ENCODE measurements at places on chromosomes 11 and 22. TPM values are rescaled to one million over a fixed set of nuclear protein-coding genes. Genes with fewer than 3 reads are reported as not detected.
A peak's percentile ranks its signal among the peaks of the same experiment; 100 is the strongest.

DNA sequence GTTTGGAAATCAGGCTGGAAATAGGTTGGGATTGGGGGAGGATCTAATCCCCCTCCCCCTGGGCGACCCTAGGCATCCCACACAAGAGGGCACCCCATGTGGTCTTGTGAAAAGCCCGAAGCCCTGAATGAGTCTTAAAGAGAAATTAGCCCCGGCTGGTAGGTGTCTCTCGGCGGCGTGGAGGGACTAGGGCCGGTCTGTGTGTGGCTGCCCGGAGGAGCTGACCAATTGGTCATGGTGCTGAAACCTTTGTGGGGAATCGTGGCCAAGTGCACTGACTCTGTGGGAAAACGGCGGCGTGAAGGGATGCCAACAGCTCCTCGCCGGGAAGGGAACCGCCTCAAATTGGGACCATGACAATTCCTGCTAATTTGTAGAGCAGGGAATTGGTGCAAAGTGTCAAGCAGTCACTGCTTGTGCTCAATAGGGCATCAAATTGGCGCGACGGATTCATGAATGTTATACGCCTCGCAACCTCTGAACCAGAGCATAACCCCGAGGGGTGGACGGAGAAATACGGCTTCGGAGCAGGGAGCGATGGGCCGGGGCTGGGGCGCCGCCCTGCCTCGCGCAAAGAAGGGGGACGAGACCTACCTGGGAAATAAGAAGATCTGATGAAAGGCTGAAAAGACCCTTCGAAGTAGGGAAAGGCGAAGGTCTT lies 1.5 kb downstream of the DBX1 start:
- no peak overlapping the region for H3K4me3 ChIP-seq
- H3K36me3 ChIP-seq = no peaks in the 10 kb centered on the region
- no peak overlapping the region for H3K27ac ChIP-seq
- peaks cover 95% of the 10 kb centered on the region for H3K27me3 ChIP-seq
- peak; percentile 45 for DNase-seq

DNA sequence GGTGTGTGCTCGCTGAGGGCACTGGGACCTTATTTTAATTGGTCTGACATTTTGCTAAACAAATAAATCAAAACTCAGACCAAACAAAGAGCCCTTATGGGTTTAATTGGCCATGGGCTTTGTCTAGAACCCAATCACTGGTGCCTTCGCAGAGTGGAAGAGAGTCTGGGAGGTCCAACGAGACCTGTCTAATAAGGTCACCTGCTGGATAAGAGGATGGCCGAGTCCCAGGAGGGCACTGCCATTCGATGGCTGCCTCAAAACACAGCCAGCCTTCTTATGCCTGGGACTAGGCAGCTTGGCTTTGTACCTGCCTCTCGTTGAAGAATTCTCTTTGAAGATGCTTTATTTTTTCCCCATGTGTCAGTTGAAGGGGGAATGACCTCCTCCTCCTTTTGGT lies 171.1 kb downstream of the CEP164 start:
- H3K27ac ChIP-seq = no peak overlapping the region
- H3K27me3 ChIP-seq = no peaks in the 10 kb centered on the region
- no peak overlapping the region for H3K4me3 ChIP-seq
- no peak for DNase-seq
- no peaks in the 10 kb centered on the region for H3K4me1 ChIP-seq

DNA sequence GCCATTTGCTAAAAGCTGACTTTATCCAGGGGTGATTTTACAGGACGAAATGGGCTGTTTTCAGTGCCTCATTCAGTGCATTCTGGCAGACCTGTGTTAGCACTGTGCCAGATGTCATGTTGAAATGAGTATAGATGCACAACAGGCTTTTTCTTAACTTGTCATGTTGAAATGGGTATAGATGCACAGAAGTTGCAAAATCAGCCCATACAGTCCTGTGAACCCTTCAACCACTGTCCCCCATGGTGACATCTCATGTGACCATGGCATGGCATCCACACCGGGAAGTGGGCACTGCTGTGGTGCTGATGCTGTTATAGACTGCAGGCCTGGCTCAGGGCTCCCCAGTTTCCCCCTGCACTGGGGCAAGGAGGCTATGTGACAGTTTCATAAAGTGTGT lies 2.5 kb downstream of the TALDO1 start:
- H3K27me3 ChIP-seq = no peaks in the 10 kb centered on the region
- DNase-seq = no peak
- H3K4me1 ChIP-seq = peaks cover 11% of the 10 kb centered on the region
- no peaks in the 10 kb centered on the region for H3K36me3 ChIP-seq

WT1 gene
- 3.4 TPM for polyA plus RNA-seq

- no peaks in the 10 kb centered on the region for H3K27me3 ChIP-seq
- no peak overlapping the region for H3K27ac ChIP-seq
- no peaks in the 10 kb centered on the region for H3K4me1 ChIP-seq
- no peak for DNase-seq
- no peaks in the 10 kb centered on the region for H3K36me3 ChIP-seq
Measured at GRCh38 chr11:26025676-26026075, 306.3 kb upstream of the ANO3 start.

DNA sequence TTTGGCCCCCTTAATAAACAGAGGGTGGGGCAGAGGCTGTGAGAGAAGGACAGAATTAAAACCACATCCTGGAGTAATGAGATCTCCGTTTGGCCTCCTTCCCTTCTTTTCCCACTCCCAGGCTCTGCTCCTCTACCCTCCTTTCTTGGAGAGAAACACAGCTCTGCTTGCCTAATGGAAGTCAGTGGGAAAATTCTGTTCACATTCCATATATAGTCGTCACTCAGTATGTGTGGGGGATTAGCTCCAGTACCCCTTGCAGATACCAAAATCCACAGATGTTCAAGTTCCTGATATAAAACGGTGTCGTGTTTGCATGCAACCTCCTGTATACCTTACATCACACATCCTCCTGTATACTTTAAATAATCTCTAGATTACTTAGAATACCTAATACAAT lies 37.6 kb upstream of the THY1 start:
- peak; percentile 67 for DNase-seq
- H3K4me1 ChIP-seq = no peaks in the 10 kb centered on the region
- no peak overlapping the region for H3K27ac ChIP-seq
- H3K27me3 ChIP-seq = no peaks in the 10 kb centered on the region
- no peaks in the 10 kb centered on the region for H3K36me3 ChIP-seq
- no peak overlapping the region for H3K4me3 ChIP-seq

MYBPC3 gene
- 0.06 TPM for polyA plus RNA-seq

DNA sequence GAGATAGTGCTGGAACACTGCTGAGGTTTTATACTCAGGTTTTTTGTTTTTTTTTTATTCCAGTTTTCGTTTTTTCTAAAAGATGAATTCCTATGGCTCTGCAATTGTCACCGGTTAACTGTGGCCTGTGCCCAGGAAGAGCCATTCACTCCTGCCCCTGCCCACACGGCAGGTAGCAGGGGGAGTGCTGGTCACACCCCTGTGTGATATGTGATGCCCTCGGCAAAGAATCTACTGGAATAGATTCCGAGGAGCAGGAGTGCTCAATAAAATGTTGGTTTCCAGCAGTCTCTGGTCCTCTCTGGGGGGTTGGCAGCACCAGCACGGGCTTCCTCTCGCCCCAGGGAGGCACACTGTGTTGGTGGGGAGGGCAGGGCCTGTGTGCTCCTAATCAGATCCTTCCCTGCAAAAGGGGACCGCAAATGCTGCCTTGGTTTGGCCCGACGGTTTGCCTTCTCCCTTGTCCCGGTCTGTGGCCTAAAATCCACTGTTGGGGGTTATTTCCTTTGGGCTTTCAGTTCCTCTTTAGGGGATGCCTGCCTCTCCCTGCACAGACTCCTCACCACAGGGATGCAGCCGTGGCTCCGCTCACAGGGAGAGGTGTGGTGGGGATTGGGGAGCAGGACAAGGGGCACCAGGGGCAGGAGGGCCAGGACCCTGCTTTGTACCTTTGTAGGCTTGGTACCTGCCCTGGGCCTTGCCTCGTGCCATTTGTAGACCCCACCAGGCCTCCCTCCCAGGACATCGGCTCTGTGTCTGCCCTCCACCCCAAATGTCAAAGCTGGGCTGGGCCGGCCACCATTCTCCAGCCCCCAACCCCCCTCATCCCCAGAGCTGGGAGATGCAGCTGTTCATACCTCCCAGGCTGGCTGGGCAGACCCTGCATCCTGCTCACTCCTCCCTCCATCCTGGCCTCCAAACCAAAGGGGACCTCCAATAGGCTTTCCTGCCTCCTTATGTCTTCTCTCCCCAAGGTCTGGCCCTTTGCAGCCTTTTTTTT lies 13.5 kb downstream of the MCAT start:
- no peak overlapping the region for H3K4me3 ChIP-seq
- H3K27ac ChIP-seq = no peak overlapping the region
- peaks cover 38% of the 10 kb centered on the region for H3K36me3 ChIP-seq
- no peaks in the 10 kb centered on the region for H3K4me1 ChIP-seq
- DNase-seq = no peak

DNA sequence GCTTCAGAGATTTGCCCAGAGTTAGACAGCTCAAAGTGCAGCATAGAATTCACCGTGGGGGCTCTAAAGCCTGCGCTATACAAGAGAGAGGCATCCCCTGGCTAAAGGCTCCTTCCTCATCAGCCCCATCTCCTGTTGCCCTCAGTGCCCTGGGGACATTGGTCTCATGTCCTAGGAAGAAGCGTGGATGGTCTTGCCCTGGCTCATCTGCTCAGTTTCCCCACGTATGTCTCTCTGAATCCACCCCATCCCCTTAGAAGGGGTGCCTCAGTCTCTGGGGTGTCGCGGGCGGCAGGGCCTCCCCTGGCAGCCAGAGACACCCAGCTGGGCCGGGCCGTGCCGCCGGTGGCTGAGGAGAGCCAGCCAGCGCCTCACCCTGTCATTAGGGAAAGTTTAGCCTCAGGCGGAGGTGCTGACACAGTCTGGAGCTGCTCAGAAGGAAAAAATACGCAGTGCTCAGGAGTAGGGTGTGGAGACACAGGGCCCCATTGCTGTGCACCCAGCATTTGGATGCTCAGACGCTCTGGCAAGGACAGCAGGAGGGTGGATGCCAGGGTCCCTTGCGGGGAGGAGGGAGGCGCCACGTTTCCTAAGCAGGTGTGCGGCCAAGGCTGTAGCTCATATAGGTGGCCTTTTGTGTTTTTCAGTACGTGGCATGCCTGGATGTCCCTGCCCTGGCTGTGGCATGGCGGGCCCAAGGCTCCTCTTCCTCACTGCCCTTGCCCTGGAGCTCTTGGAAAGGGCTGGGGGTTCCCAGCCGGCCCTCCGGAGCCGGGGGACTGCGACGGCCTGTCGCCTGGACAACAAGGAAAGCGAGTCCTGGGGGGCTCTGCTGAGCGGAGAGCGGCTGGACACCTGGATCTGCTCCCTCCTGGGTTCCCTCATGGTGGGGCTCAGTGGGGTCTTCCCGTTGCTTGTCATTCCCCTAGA lies 1.3 kb downstream of the SLC39A13 start:
- no peak for DNase-seq
- H3K4me1 ChIP-seq = peaks cover 14% of the 10 kb centered on the region
- H3K36me3 ChIP-seq = no peaks in the 10 kb centered on the region
- no peaks in the 10 kb centered on the region for H3K27me3 ChIP-seq

GRCh38 chr22:36391638-36392037 lies 3.9 kb upstream of the MYH9 start:
- no peaks in the 10 kb centered on the region for H3K27me3 ChIP-seq
- H3K4me1 ChIP-seq = peaks cover 47% of the 10 kb centered on the region
- no peak for DNase-seq

DNA sequence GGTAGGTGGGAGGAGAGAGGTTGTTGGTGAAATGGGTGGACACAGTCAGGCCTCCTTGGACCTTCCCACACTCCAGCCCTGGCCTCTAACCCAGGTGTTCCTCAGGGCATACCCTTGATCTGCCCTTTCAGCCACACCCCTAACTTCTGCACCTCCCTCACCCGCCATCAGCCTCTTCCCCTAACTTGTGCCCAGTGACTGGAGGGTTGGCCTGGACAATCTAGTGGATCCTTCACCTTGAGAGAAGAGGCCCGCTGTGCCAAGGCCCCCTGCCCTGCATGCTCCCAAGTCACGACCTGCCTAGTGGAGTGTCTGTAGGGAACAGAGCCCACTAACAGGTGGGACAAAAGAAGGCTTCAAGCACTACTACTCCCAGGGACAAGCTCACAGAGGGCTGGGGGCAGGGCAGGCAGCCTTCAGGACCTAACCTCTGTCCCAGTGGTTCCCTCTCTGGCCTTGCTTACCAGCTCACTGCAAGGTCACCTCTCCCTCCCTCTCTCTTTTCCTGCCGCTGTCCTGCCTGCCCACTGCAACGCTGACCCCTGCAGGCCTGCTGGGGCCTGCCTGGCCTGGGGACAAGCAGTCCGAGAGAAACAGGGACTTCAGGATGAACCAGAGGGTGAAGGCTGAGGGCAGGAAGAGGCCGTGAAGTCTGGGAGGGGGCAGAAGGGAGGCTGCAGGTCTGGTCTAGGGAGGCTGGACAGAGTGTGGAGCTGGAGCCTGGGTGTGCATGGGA lies 3.3 kb downstream of the SYT7 start:
- H3K36me3 ChIP-seq = no peaks in the 10 kb centered on the region
- H3K4me1 ChIP-seq = peaks cover 3% of the 10 kb centered on the region
- no peak overlapping the region for H3K27ac ChIP-seq
- no peak overlapping the region for H3K4me3 ChIP-seq
- no peak for DNase-seq

DNA sequence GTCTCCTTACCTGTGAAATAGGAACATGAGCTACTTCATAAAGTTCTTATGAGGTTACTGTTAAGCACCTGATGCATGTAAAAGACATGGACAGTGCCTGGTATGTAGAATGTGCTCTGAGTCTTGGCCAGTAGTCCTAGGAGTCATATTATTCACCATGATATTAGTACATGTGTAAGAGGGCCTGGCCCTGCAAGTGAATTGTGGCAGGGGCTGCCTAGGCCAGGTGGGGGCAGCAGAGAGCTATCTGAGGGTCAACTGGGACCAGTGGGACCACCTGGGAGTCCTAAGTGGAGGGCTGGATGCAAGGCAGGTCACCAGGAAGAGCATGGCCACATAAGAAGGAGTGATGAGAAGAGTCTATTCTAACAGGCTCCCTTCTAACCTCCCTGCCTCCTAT lies 529.5 kb downstream of the SOX6 start:
- H3K27me3 ChIP-seq = no peaks in the 10 kb centered on the region
- H3K4me1 ChIP-seq = peaks cover 3% of the 10 kb centered on the region
- no peak overlapping the region for H3K4me3 ChIP-seq

DNA sequence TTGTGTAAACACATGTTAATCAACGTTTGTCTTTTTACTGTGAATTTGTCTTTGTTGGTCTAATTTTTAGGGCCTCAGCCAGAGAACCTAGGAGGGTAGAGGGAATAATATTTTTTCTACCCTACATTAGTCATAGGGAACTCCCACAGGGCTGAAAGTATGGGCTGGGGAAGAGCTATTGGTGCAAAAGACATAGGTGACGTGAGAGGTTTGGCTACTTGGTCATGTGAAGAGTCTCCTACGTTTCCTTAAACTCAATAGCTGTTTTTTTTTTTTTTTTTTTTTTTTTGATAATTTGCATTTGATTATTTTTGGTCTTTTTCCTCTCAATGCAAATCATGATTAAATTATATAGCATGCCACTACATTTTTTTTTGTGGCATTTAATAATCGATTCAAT lies 15.9 kb upstream of the MMP7 start:
- no peaks in the 10 kb centered on the region for H3K36me3 ChIP-seq
- H3K4me3 ChIP-seq = no peak overlapping the region
- H3K27me3 ChIP-seq = no peaks in the 10 kb centered on the region
- no peaks in the 10 kb centered on the region for H3K4me1 ChIP-seq

GRCh38 chr11:33624083-33624482 lies 76.5 kb downstream of the C11orf91 start:
- DNase-seq = no peak
- no peaks in the 10 kb centered on the region for H3K27me3 ChIP-seq
- no peak overlapping the region for H3K27ac ChIP-seq
- no peak overlapping the region for H3K4me3 ChIP-seq

GLB1L2 gene
- polyA plus RNA-seq = 5.0 TPM

- no peak overlapping the region for H3K4me3 ChIP-seq
- no peaks in the 10 kb centered on the region for H3K4me1 ChIP-seq
- no peak overlapping the region for H3K27ac ChIP-seq
- no peaks in the 10 kb centered on the region for H3K36me3 ChIP-seq
- no peak for DNase-seq
Measured at GRCh38 chr22:16783930-16784354, 41.3 kb downstream of the XKR3 start.

Measured in left lung (tissue), 14 donors.